Vagina (tissue), 2 donors: ENCODE measurements at places on chromosomes 13 and 19.

- no peak for DNase-seq
These were observed 10.7 kb downstream of the PPP1R37 start for GRCh38 chr19:45103508-45104319.

- DNase-seq, result peak; percentile 43
These were observed 518 bp downstream of the TFDP1 start for GRCh38 chr13:113584870-113585671.

GRCh38 chr13:20402881-20403280, 122.8 kb downstream of the CRYL1 start:
- DNase-seq, result peak; percentile 89

GRCh38 chr13:42702716-42703115, 78.7 kb upstream of the FAM216B start:
- no peak for DNase-seq

DNA sequence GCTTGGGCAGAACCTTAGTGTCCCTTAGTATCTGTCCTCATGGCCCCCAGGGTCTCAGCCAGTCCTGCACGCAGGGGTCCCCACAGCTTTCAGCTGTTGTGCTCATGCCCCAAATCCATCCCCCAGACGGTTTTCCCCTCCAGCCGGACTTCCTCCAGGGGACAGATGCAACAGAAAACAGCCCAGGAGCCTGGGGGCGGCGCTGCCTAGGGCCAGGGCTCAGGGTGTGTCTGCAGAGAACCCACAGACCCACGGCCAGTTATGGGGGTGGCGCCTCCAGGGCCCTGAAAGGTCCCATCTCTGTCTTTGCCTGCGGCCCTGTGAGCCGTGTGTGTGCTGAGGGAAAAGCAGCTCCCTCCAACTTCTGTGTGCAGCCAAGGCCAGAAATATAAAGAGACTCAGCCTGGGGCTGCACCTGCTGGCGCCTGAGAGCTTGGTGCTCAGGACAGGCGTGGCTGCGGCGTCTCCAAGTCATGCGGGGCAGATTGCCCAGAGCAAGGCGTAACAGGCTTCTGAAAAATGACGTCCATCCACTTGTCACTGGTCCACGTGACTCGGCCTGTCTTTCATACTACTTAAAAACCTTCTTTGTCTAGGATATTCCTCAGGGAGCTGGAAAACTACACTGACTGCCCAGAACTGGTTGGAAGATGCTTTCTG, 22.1 kb upstream of the F7 start:
- DNase-seq, result no peak

GRCh38 chr19:36483653-36484052, 5.7 kb downstream of the ZNF566 start:
- no peak for DNase-seq

GRCh38 chr19:45976178-45976577, 2.5 kb upstream of the NOVA2 start:
- DNase-seq, result no peak

GRCh38 chr19:6812612-6813011, 40.1 kb downstream of the VAV1 start:
- DNase-seq, result no peak

GRCh38 chr13:24187185-24187584, 26.7 kb downstream of the SPATA13 start:
- no peak for DNase-seq

- DNase-seq, result no peak
These were observed 1438.6 kb downstream of the UQCRFS1 start for GRCh38 chr19:27774337-27774736.

GRCh38 chr19:16376649-16377048, 52.0 kb downstream of the KLF2 start:
- DNase-seq, result no peak

DNA sequence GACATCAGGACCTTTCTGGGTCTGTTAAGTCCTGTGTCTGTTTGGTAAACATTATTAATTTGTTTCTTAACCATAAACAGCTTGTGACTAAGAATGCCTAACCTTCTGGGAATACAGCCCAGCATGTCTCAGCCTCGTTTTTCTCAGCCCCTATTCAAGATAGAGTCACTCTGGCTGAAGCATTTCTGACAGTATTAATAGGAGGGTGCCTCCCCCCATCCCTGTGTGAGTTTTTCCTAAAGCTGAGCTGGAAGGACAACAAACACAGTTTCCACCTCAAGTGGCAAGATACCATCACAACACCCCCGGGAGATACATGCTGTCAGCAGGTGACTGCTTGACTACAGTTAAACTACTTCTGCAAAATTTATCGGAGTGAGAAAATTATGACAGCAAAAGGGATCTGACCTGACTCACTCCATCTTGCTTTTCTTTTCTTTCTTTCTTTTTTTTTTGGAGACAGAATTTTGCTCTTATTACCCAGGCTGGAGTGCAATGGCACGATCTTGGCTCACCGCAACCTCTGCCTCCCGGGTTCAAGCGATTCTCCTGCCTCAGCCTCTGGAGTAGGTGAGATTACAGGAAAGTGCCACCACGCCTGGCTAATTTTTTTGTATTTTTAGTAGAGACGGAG, 59.3 kb upstream of the ABCC4 start:
- DNase-seq, result no peak

DNA sequence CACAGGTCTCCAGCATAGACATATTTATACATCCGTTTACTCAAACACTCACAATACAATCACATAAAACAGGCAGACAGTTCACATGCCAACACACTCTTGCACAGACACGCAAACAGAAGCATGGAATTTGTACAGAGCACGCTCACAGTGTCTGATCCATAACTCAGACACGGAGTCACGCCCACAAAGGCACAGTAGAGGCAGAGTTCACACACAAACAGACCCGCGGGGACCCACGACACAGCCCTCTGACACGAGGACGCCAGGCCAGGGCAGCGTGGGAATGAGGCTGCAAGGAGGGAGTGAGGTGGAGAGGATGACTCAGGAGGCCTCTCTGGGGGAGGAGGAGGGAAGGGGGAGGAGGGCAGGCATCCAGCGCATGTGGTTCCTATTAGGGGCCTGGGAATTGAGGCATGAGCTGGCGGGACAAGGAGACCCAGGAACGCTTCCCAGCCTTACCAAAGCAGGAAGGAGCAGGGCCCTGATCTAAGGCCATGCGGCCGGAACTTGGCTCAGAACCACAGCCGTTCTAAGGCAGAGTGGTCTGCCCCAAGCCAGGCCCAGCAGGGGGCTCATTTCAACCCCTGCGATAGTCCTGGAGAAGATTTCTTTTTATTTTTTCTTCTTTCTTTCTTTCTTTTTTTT, 9.1 kb upstream of the OLFM2 start:
- DNase-seq, result peak; percentile 97

- DNase-seq, result no peak
These were observed 11.8 kb upstream of the BTBD2 start for GRCh38 chr19:2027361-2027760.

DNA sequence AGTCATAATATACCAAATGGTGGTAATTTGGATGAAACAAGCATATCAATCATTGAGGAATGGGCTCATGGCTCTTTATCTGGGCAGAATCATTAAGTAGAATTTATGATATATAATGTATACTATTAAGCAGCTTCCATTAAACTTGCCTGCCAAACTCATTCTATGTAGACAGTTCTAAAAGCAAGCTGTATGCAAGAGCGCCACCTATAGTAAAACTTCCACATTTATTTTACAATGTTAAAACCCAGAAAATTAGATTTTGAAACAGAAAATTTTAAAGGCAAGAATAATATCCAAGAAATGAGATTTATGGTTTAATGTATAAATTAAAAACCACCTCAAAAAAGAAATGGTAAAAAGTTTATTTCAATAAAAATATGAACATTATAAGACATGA, 161.5 kb downstream of the MZT1 start:
- DNase-seq, result no peak

- DNase-seq, result no peak
These were observed 334.2 kb downstream of the KLF12 start for GRCh38 chr13:73800011-73800410.

- DNase-seq, result no peak
These were observed 68.4 kb upstream of the ANKRD10 start for GRCh38 chr13:110983241-110983640.

DNA sequence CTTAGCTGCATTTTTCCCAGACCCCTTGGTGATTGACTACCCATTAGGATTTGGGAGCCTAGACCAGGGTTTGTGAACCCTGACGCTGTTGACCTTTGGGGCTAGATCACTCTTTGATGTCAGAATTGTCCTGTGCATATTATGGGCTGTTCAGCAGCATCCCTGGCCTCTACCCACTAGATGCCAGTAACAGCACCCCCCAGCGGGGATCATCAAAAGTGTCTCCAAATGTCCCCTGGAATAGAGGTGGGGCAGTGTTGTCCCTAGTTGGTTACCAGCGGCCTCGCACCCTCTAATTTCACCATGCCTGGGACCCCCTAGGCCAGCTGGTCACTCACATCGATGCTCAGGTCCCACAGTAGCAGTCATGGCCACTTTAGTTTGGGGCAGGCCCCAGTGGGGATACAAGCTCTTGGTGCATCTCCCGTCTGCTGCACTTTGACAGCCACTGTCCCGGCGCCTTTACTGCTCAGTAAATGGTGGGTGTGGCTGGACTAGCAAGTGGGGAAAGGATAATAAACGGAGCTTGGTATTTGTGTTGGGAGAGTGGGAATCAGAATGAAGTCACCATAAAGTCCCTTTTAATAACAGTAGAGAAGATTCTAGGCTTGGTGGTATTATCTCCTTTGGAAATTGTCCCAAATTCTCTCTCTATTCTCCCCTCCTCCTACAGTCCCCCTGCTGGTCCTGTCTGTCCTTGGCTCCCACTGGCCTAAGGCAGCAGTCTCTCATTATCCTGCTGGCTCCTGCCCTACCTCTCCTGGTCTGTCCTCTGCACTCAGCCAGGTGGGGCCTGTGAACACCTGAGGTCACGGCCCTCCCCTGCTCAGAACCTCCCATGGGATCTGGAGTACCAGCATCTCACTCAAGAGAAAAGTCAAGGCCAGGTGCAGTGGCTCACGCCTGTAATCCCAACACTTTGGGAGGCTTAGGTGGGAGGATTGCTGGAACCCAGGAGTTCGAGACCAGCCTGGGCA, 80.6 kb downstream of the SIPA1L3 start:
- no peak for DNase-seq

GRCh38 chr13:40190641-40191100, 475.8 kb downstream of the FOXO1 start:
- peak; percentile 87 for DNase-seq

DNA sequence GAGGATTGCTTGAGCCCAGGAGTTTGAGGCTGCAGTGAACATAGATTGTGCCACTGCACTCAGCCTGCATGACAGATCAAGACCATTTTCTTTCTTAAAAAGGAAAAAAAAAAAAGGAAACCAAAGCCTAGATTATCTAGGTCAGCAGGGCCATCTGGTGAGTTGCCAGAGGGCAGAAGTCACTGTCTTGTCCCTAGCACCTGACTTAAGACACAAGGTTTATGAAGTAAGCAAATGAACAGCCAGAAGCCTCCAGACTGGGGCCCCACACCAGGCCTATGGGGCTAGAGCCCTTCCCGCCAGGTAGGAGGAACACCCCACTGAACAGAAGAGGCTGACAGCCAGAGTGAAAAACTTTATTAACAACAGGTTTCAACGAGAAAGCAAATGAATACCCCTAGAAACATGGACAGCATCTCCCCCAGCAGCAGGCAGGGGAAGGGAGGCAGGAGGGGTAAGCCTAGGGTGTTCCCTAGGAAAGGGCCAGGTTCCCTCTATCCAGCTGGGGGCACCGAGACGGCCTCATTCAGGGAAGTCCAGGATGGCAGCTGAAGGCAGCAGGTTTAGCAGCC, 1.2 kb downstream of the WDR83 start:
- DNase-seq, result no peak

DNA sequence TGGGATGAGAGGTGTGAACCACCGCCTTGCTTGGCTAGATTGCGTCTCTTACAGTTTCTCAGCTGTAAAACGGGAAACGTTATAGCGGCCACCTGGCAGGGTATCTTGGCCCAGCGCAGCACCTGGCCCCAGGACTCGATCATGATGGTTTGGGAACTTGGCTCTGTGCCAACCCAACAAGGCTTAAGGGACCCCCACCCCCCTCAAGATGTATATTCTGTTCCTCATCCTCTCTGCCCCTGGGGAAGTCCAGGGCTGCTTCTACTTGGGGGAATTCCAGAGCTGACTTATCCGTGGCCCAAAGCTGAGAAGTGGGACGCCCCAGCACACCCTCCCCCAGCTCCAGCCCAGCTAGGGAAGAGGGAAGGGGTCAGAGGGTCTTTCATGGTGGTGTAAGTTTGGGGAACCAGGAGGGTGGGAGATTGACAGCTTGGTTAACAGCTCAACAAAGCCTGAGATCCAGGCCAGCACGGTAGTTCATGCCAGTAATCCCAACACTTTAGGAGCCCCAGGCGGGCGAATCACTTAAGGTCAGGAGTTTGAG, 695 bp downstream of the ICAM1 start:
- DNase-seq, result no peak
